EL (cell line): ENCODE measurements at places on chromosomes 6 and 20.

DNA sequence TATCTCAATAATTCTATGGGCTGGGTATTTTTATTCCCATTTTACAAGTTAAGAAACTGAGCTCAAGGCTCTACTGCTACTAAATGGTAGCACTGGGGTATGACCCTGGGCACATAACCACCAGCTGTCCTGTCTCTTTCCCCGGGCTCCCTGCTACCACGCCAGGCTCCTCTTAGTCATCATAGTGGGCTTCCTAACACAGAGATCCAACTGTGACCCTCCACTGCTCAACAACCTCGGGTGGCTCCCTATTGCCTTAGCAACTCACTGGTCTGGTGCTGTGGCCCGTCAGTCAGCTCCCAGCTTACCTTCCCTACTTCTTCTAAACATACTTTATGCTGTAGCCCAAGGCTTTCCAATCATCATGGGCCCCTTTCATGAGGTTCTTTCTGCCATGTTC, 4.5 kb downstream of the KIAA1755 start:
- DNase-seq, result no peak

DNA sequence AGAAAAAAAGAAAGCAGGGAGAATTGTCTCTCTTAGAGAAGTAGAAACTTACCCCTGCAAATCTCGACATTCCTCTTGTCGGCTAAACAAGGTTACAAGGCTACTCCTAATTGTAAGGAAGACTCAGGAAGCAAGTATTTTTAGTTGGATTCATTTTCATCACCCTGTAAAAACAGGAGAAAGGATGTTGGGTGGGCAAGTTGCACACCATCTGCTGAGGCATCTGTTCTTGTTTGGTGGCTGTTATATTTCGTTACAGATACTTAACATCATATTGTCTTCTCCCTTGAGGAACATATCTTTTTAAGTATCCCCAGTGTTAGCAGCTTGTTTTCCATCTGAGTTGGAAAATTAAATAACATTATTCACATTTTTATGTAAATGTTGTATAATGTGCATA, 187.5 kb downstream of the PLCB4 start:
- DNase-seq, result no peak

DNA sequence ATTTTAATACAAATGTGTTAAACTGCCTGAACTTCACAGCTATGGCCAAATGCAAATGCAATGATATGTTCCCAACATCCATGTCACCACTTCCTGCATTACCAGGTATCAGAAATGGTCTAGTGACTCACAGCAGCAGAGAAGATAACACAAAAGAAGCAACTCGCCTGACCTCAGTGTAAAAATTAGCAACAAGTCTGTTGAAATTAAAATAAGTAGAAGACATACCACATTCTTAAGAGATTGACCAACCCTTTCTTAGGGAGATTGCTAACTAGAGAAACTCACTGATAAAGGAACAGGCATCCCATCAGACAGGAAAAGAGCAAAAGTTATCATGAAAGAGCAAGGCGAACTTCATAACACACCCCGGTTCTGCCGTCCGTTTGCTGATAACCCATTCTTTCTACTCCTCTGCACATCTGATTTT, 45.1 kb downstream of the RNASET2 start:
- DNase-seq, result no peak

- DNase-seq, result no peak
These were observed 31.1 kb downstream of the ADGRF4 start for GRCh38 chr6:47729457-47729856.

DNA sequence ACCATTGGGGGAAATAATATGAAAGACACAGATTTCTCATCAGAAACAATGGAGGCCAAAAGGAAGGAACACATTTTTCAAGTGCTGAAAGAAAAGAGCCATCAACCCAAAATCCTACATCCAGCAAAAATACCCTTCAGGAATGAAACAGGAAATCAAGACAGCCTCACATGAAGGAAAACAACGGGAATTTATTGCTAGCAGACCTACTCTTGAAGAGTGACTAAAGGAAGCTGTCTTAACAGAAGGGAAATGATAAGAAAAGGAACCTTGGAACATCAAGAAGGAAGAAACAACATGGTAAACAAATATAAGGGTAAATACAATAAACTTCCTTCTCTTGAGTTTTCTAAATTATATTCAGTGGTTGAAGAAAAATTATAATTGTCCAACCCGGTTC, 44.2 kb downstream of the RNF24 start:
- DNase-seq, result no peak
